NCI-H146 (cell line): ENCODE measurements at places on chromosomes 7 and 10.

- no peak for DNase-seq
Observed at GRCh38 chr10:18713077-18713476, 53.8 kb downstream of the ARL5B start.

DNA sequence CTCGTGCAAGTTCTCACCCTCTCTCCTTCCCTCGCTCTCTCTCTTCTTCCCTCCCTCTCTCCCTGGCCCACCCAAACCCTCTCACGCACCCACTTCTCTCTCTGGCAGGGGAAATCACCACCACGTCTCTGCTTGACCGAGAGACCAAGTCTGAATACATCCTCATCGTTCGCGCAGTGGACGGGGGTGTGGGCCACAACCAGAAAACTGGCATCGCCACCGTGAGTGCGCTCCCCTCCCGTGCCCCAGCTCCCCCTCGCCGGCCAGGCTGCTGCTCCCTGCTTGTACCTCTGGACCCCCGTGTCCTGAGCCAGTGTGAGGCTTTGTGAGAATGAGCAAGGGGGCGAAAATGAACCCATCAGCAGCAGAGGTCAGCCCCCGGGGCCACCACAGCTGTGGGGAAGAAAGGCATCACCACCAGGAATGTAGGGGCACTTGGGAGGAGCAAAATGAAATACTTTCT lies 25.5 kb downstream of the C10orf105 start:
- DNase-seq, result no peak

GRCh38 chr7:90271753-90272152 lies 26.8 kb downstream of the CFAP69 start:
- no peak for DNase-seq

GRCh38 chr7:87000344-87000743 lies 59.1 kb downstream of the ELAPOR2 start:
- no peak for DNase-seq

DNA sequence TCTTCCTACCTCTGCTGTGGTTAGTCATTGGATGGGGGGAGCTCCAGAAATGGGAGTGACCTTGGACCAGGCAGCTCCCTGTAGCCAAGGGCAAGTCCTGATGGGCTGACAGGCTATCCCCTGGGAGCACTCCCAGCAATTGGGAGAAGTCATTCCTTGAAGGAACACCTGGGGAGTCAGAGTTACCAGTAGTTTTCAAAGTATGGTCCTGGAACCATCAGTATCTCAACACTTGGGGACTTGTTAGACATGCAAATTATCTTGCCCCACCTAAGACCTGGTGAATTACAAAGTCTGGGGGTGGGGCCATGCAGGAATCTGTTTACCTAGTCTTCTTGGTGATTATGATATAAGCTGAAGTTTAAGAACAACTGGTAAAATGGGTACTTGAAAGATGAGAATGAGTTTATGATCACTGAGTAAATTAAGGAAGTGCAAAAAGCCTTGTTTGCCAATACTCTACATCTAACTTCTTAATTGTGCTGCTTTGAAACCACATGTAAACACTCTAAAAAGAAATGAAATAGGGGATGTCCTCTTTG lies 287.3 kb upstream of the LRRN3 start:
- no peak for DNase-seq

DNA sequence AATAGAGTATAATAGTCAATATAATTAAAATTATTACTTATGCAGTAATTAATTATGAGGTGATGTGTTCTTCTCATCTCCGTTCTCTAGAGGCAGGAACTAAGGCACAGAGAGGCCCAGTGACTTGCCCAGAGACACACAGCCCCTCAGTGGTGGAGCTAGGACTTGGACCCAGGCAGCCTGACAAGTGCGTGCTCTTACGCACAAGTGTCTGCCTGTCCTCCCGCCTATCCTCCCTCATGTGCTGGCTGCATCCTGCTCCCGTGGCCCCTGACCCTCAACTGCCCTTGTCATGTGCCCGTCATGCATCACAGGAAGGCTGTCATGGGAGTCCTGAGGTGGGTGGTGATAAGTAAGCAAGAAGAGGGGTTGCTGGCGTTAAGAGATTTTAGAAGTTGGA lies 14.3 kb downstream of the IL2RA start:
- no peak for DNase-seq

DNA sequence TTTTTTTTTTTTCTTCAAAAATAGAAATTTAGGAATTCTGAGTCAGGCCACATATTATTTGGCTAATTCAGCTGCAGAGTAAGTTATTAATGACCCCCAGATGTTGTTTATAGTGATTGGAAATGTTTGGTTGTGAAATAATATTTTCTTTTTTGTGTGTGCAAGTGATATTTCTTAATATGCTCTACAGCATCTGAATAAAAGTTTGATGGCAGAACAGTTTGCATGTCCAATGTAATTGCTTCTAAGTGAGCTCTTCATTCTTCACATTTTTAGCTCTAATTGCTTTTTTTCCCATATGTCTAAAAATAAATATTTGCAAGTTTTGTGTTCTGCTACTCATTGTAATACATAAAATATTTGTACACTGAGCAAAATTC lies 116.0 kb downstream of the ARID5B start:
- DNase-seq, result no peak

- no peak for DNase-seq
Observed at GRCh38 chr7:37782166-37782565, 66.2 kb upstream of the NME8 start.

DNA sequence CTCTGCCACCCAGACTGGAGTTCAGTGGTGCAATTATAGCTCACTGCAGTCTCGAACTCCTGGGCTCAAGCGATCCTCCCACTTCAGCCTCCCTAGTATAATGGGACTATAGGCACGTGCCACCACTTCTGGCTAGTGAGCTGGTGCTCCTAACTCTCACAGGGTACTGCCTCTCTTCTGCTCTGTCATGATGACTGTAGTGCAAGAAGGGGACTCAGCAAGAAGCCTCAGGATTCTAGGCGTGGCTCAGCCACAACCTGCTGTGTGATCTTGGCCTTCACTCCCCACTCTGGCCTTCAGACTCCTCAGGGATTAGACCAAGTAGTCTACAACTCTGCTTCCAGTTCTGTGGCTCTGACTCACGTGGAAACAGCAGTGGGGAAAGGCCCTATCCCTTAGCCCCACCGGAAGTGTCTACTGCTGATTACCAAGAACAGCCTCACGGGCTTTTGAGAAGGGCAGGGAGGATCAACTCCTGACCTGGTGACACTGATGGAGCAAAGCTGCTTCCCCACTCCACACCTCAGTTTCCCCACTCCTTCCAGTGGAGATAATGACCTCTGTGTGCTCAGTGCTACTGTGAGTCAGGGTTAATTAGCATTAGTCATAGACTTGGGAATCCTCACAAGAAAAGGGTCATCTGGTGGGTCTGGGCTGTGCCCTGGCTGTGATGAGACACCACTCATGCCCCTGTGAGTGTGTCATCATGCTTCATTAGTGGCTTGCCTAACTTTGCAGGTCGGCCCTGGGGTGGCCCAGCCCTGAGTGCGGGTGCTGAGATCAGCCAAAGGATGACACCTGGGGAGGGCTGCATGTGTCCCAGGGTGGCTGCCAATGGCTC lies 41.1 kb downstream of the ZC3HC1 start:
- no peak for DNase-seq

- DNase-seq, result peak; percentile 15
Observed at GRCh38 chr10:81019029-81019890, 481.6 kb downstream of the SH2D4B start.

- DNase-seq, result no peak
Observed at GRCh38 chr10:90417029-90417428, 440.8 kb downstream of the HTR7 start.

GRCh38 chr7:36057323-36057722 lies 95.7 kb upstream of the EEPD1 start:
- DNase-seq, result no peak

DNA sequence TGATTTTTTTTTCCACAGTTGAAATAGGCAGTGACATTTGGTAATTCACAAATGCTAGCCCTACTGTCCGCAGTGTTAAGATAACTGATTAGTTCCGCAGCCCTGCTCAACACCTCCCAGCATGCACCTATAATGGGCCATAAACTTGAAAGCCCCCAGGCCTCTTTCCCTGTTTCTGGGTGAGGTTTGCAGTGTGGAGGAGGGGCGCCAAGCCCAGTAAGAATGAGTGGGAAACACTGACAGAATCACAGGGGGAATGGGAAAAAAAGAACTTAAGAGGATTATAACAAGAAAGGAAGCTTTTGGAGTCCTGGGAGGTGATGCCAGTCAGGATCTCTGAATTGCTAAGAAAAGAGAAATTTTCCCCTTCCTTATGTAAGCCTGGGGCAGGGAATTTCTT lies 39.6 kb upstream of the SP8 start:
- DNase-seq, result no peak

GRCh38 chr10:121800831-121801230 lies 127.0 kb downstream of the ATE1 start:
- no peak for DNase-seq

GRCh38 chr7:104367926-104368325 lies 39.5 kb downstream of the LHFPL3 start:
- DNase-seq, result no peak

GRCh38 chr7:88040694-88041093 lies 106.6 kb downstream of the ADAM22 start:
- no peak for DNase-seq

DNA sequence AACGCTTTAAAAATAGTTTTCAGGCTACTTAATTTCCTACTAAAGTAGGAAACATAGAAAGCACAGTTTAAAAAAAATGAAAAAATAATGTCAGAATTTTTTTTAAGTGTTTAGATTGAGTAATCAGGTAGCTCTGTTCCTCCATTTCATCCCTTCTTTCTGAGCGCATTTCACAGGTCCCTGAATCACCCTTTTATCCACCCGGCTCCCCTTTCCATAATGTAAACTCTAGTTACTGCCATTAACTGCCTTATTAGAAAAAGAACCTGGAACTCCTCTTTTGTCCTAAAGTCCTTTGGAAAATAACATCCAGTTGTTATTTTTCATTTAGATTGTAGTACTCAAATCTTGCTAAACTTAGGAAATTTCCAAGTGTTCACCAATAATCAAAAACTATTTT lies 5.8 kb downstream of the KCND2 start:
- DNase-seq, result no peak

- no peak for DNase-seq
Observed at GRCh38 chr10:86962981-86963310, 4.5 kb downstream of the SNCG start.

GRCh38 chr7:77348371-77348813 lies 67.8 kb downstream of the GSAP start:
- DNase-seq, result no peak

- DNase-seq, result no peak
Observed at GRCh38 chr7:28509251-28510025, 97.1 kb downstream of the CREB5 start.

DNA sequence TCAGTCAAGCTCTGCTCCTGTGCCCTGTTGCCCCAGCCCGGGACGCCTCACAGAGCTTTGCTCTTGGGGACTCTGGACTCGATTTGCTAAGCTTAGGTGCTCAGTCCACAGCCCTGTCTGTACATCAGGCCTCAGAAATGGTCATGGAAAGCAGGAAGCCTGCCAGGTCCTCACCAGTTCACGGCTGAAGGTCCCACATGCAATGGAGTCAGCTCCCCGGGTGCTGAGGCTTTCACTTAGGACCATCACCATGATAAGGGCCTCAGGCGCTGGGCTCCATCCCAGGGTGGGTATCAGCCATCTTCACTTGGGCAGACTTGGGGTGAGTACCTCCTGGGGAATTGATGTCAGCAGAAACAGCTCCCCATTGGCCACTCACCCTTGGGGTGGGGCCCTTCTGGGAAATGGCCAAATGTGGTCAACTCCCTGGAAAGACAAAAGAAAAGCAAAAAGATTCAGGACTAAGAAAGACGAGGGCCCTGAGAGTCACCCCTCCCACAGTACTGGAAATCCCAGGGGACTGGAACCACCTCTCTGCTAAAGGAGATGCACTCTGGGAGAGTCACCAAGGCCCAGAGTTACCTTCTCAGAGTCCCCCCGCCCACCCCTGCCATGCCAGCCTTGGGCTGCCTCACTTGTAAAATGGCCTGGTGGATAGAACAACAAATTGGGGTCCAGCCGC lies 37.6 kb downstream of the FAM53B start:
- DNase-seq, result no peak

DNA sequence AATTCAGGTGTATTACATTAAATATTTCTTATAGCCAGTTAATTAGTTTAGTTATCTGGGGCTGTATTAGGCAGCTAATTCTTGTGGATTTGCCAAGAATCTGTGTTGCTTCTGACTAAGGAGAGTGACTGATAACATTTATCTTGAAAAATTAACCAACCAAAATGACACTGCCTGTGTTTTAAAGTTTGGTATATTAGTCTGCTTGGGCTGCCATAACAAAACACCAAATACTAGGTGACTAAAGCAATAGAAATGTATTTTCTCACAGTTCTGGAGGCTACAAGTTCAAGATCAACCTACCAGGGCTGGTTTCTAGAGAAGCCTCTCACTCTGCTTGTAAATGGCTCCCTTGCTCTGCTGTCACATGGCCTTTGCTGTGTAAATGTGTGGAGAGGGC lies 12.9 kb downstream of the EXOC4 start:
- no peak for DNase-seq

DNA sequence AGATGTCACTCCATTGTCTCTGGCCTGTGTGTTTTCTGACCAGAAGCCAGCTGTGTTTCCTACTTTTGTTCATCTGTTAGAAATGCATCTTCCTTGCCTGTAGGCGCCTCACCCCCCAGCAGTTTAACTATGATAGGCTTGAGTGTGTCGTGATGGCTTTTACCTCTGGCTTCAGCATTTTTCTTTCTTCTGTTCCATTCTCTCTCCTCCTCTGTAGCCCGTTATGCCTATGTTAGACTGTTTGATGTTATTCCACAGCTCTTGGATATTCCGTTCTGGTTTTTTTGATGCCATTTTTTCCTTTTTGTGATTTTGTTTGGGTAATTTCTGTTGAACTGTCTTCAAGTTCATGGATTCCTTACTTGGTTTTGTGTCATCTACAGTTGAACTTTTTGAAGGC lies 17.9 kb downstream of the MMP21 start:
- no peak for DNase-seq

DNA sequence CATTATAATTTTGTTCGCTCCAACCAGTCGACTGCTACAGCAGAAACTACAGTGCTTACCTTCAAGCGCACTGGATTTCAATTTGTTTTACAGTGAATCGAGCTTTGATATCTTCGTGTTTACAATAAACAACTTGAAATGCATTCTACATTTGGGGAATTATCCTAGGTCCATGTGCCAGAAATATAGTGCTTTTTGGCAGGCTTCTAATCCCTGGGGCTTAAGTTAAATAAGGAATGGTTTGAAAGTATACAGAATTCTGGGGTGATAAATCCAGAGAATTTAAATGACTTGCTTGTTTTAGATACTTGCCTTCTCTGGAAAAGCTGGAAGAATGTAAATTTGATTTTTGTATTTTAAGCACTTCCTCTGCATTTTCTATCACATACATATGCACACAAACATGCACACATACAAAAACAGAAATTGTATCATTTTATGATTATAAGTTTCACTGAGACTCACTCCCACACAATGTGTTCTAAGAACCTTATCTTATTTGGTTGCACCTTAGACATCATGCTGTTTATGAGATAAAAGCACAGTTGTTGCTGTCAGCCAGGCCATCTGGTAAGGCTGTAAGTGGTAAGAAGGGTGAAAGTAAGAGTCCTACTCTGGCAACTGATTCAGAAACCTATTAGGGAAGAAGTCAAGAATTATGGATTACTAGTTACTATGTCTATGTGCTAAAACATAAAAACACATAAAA lies 347.2 kb upstream of the KCND2 start:
- no peak for DNase-seq

- DNase-seq, result no peak
Observed at GRCh38 chr7:542713-543500, 23.3 kb upstream of the PDGFA start.

- no peak for DNase-seq
Observed at GRCh38 chr7:90693939-90694338, 97.8 kb downstream of the CDK14 start.

GRCh38 chr10:113222207-113222606 lies 272.2 kb downstream of the TCF7L2 start:
- DNase-seq, result no peak

- DNase-seq, result peak; percentile 93
Observed at GRCh38 chr7:84981055-84981976, 205.5 kb downstream of the SEMA3D start.
